ENCODE measurements at places on chromosomes 12 and 14.

DNA sequence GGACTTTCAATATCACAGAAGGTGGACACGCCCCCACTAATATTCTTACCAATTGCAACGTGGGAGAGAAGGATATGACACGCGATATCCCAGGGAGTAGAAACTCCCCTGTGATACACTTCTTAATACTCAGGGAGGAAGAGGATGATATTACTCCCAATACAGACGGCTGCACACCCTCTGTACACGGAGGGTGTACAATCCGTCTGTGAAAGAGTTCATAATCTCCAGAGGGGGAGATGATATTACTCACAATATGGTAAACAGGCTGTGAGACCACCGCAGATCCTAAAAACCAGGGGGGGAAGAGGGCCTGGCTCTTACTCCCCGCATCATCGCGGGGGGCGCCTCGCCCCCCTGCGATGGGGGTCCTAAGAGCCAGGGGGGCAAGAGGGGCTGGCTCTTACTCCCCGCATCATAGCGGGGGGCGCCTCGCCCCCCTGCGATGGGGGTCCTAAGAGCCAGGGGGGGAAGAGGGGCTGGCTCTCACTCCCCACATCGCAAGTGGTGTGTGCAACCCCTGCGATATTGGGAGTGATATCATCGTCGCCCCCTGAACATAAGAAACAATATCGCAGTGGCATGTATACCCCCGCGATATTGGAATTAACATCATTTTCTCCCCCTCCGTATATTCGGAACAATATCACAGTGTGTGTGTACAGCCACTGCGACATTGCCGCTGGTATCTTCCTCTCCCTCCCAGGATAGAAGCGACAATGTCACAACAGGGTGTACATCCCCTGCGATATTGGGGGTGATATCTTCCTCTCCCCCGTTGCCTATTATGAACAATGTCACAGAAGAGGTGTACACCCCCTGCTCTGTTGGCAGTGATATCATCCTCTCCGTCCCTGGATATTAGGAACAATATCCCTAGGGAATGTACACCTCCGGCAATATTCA, 8.9 kb upstream of the CLEC6A start:
- no peak for DNase-seq

GRCh38 chr14:61582815-61583214, 112.5 kb upstream of the HIF1A start:
- DNase-seq: no peak

DNA sequence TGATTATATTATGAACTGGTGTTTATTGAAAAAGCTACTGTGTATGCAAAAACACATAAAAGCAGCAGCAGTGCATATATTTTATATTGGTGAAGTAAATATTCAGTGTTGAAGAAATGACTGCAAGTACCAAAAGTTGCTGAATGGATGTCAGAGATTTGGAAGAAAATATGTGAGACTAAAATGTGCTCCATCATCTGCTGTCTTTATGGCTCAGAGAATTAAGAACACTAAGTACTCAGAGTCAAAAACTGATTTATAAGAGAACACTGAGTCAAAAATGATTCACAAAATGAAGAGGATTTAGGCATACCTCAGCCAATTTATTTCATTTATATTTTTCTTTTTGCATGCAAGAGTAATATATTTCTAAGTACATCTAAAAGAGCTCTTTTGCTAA, 86.3 kb upstream of the PDZRN4 start:
- DNase-seq: no peak

DNA sequence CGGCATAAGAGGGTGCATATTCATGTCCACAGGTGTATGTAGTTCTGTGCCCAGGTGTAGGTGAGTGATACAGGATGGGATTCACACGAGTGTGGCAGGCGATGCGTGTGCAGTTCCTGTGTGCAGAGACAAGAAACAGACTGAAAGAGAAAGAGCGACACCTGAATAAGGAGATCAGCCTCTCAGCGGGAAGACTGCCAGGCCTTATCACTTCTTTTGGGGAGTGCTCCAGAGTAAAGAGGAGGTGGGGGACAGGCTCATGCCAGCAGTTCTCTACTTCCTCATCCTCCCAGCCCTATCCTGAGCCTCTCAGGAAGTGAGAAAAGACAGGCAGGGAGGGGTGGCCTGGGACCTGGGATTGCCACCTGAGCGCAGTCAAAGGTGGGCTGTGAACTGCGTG, 2.8 kb downstream of the PSMB11 start:
- no peak for DNase-seq

GRCh38 chr12:62438098-62438692, 28.4 kb upstream of the MON2 start:
- DNase-seq: peak; percentile 52

DNA sequence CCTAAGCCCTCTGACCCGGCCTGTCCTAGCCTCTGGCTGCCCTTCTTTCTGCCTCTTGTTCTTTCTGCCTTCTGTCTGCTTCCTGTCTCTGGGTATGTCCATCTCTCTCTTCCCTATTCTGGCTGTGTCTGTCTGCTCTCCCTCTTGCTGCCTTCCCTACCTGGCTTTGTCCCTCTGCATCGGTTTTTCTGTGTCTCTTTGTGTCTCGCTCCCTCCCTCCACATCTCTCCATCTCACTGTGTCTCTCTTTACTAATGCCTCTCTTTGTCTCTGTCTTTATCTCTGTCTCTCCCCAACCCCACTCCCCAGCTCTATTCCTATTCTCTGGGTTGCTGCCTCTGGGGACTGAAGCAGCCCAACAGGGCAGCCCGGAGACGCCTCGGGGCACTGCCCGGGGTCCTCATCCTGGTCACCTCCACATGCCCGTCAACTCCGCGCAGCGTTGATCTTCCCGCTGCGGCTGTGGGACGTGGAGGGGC, 10.1 kb downstream of the SHMT2 start:
- no peak for DNase-seq

DNA sequence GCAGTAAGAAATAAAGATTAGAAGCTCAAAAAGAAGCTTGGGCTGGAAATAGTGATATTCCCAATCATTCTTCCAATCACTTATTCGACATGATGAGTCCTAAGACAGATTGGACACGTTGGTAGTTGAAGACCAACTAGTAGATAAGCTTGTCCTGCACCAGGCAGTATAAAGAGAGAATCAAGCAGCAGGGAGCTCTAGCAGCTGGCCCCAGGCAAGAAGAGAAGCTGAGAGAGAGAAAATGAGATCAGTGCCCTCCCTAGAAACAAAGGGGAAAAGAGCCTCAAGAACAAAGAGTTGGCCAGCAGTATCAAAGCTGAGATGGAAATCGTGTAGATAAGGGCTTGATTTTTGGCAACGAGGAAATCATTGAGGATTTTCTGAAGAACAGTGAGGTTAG, 20.6 kb downstream of the RASSF8 start:
- no peak for DNase-seq

DNA sequence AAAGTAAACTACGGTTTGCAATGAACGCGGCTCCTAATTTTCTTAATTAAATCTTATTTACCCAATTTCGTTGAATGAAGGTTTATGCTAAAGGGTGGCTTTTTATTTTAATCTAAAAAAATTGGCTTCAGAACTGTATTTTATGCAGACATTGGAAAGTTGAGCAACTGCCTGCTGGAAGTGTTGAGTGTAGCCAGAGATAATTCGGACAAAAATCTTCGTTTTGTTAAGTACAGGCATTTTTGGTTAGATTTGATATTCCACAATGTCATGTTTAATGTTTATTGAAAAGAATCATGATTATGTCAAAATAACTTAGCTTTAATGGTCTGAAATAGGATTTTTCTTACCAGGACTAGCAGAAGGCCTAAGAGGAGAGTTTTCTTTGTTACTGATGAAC, 875 bp downstream of the IRAK3 start:
- no peak for DNase-seq

GRCh38 chr12:31406345-31406744, 80.4 kb upstream of the SINHCAF start:
- no peak for DNase-seq

DNA sequence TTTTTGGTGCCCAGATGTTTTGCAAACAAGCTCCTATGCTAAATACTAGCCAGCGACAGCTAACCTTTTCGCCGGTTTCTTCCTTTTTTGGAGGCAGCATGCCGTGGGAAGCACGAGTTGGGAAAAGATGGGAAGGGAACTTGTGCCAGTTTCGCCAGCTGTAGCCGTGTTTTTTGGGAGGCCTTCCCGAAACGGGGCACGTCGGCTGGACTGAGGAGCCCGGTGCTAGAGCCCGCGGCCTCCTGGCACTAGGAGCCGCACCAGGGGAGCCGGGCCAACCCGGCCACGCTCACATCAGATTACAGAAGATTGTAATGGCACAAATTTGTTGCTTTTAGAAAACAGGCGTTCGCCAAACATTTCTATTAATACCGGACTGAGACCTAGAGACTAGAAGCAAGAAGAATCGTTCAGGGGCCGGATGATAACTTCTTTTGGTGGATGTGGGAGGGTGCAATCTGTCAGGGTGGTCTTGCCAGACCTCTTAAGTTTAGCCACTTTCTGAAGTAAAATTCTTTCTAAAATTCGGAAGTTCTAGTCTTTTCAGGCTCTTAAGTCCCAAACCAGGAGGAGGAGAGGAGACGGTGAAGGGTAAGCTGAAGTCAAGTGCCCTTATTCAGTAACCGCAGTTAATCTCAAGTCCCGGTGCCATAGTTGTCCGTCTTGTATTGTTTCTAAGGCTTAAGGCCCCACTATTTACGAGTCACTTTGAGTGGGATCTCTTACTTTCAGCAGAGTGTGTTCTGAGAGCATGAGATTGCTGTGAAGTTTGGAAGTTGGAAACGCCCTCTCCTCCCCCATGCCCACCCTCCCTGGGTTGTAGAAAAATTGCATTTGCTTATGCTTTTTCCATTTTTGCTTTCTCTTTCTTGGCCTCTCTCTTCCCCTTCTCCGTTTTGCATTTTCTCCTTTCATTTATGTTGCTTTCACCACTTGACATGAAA, 1.3 kb downstream of the RASSF3 start:
- DNase-seq: no peak

GRCh38 chr14:101781240-101782061, 19.9 kb downstream of the PPP2R5C start:
- DNase-seq: no peak

- DNase-seq: no peak
Observed at GRCh38 chr14:23580152-23580926, 1.7 kb upstream of the JPH4 start.

GRCh38 chr12:26941215-26941594, 2.9 kb downstream of the FGFR1OP2 start:
- DNase-seq: no peak

GRCh38 chr14:52253503-52253902, 14.0 kb upstream of the PTGDR start:
- DNase-seq: no peak

DNA sequence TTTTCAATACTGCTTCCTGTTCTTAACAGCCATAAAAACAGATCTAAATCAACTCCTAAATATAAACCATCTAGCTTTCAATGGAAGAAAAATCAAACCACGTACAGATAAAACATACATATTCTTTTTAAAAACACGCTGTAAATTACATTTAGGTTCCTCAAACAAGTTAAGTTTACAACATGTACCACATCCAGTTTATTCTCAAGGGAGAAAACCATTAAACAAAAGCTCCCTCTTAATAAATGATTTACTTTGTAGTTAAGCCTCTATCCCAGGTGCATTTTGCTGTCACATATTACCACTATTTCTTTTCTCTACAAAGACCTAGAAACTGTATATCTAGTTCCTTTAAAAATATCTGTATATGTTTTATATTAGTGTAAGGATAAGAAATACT, 3.1 kb downstream of the NUMB start:
- no peak for DNase-seq

- no peak for DNase-seq
Observed at GRCh38 chr12:60489071-60489470, 893.2 kb downstream of the SLC16A7 start.

- DNase-seq: no peak
Observed at GRCh38 chr12:66240096-66240820, 51.2 kb downstream of the IRAK3 start.

DNA sequence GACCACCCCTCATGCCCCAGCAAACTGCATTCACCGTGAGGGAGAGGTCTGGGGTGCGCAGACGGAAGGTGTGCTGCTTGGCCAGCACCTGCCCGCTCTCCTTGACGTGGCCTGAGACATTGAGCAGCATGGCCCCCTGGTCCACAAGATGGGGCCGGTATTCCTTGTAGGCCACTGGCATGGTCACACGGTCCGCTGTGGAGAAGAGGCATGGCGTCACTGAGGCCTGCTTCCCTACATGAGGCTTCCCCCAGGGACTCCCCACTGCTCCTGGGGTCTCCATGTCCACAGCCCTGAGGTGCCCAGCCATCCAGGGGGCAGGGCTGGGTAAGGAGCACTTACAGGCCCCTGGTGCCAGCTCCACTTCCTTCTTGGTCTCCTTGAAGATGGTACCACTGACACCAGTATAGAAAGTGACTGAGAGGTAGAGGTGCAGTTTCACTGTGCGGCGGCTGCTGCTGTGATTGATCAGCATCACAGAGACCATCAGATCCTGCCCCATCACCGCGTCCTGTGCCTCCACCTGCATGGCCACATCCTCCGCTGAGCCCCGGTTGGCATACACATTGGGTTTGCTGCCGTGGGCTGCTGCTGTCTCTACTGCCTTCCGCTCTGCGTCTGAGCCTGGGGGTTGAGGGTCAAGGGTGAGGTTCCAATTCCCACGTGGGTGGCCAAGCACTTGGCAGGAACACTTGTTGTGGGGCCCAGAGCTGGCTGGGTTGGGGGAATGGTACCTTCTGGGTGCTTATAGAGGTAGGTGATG, 8.2 kb downstream of the TGM1 start:
- DNase-seq: no peak

DNA sequence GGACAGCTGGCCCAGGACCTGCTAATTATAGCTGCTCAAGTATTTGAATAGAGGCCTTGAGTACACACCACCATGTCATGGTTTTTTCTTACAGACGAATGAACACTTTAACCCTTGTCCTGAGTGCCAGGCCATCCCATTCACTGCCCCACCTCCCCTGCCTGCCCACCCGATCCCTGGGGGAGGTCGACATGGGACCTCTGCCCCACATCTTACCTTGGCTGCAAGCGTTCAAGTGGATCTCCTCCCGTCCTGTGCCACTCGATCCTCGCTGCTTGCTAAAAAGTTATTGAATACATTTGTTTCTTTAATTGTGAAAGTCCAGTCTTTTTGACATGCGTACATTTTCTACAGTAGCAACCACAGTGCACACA, 10.3 kb downstream of the RTL1 start:
- DNase-seq: no peak

GRCh38 chr12:92863251-92863650, 65.8 kb downstream of the EEA1 start:
- no peak for DNase-seq

DNA sequence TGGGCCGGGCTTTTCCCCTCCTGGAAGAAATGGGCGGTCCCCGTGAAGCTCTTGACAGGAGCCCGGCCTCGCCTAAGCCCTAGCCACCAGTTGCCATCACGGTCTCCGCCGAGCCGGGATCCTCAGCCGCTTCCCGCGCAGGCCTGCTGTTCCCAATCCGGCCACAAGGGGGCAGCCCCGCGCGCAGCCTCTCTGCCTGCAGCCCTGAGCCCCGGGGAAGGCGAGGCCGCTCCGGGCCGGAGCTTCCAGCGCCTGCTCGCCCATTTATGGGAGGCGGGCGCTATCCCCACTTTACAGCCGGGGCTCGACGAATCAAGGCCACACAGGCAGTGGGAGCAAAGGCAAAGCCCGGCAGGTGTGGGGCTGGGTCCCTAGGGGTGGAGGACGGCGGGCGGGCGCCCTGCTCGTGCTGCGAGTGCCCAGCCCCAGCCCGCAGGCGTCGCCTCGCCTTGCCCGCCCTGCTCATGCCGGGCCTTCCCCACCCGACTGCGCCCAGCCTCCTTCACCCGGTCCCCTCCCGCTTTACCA, 61.5 kb downstream of the LGMN start:
- peak; percentile 61 for DNase-seq

- no peak for DNase-seq
Observed at GRCh38 chr12:100077367-100077766, 65.3 kb downstream of the BLTP3B start.
